Chondrocyte (in vitro differentiated cells): ENCODE measurements at places on chromosomes 7 and 10. TPM values are rescaled to one million over a fixed set of nuclear protein-coding genes. Genes with fewer than 3 reads are reported as not detected.

The KLF14 gene
- 0.10 TPM in 1 of 3 replicates, not detected in the others for total RNA-seq

DNA sequence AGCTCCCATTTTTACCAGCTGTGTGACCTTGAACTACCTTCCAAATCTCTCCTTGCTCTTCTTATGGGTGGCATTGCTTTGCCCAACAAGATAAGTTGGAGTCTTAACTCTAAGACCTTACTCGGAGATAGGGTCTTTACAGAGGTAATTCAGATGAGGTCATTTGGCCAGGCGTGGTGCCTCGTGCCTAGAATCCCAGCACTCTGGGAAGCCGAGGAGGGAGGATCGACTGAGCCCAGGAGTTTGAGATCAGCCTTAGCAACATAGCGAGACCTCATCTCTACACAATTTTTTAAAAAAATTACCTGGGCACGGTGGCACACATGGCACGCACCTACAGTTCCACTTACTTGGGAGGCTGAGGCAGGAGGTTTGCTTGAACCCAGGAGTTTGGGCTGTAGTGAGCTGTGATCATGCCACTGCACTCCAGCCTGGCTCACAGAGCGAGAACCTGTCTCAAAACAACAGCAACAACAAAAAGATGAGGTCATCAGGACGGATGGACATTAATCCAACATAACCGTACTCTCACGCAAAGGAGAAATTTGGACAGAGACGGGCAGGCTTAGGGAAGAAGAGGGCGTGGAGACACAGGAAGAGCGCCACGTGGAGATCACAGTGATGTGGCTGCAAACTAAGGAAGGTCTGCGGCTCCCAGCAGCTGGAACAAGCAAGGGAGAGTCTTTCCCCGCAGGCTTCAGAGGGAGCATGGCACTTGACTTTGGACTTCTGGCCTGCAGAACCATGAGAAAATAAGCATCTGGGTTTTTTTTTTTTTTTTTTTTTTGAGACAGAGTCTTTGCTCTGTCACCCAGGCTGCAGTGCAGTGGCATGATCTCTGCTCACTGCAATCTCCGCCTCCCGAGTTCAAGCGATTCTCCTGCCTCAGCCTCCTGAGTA lies 122.3 kb upstream of the CARD11 start:
- peaks cover 14% of the 10 kb centered on the region for H3K27me3 ChIP-seq
- no peaks in the 10 kb centered on the region for H3K36me3 ChIP-seq
- no peaks in the 10 kb centered on the region for H3K4me1 ChIP-seq
- DNase-seq, result no peak
- no peak overlapping the region for H3K27ac ChIP-seq

- no peaks in the 10 kb centered on the region for H3K27me3 ChIP-seq
- DNase-seq, result peak; percentile 95
- H3K36me3 ChIP-seq, result peaks cover 2% of the 10 kb centered on the region
Observed at GRCh38 chr7:90595801-90596670, at the start of gene CDK14. Gene CDK14 (plus strand): TSS chr7:90596321. CDS start chr7:90596628, 307 bp downstream.

- no peaks in the 10 kb centered on the region for H3K27me3 ChIP-seq
- no peaks in the 10 kb centered on the region for H3K36me3 ChIP-seq
- DNase-seq, result no peak
- no peak overlapping the region for H3K4me3 ChIP-seq
Observed at GRCh38 chr7:14691034-14691433, 211.5 kb downstream of the DGKB start.

DNA sequence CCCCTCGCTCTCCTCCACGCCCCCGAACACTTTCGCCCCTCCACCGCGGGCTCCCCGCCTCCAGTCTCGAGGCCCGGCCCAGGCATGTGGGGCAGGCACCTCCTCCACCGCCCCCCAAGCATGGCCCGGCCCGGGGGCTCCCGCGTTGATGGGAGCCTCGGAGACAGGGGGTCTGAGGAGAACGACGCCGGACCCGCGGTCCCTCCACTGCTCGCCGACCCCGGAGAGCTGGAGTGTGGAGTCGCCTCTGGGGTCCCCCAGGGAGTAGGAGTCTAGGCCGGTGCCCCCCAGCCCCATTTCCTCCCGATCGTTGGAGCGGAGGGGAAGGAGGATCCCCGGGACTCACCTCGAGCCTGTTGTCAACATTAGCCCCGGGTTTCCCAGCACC lies 206 bp downstream of the UPF2 start:
- H3K36me3 ChIP-seq, result no peaks in the 10 kb centered on the region
- H3K4me1 ChIP-seq, result peaks cover 21% of the 10 kb centered on the region
- no peaks in the 10 kb centered on the region for H3K27me3 ChIP-seq
- peak overlapping the region; percentile 87 for H3K4me3 ChIP-seq

- no peaks in the 10 kb centered on the region for H3K36me3 ChIP-seq
- peak overlapping the region; percentile 65 for H3K4me3 ChIP-seq
Observed at GRCh38 chr7:64876792-64877713, 26.0 kb upstream of the ZNF273 start.

DNA sequence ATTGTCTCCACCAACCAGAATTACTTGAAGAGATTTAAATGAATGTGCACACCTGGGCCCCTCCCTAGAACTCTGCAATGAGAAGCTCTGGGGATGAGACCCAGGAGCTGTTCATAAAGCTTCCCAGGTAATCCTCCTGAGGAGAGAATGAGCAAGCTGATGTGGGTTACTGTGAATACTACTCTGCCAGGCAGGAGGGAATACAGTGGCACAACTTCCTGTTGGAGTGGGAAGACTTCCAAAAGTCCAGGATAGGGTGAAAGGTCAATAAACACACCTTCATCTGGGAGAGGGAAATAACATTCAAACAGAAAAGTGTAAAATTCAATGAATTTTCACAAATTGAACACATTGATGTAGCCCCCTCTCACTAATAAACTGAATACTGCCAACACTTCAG lies 351.4 kb downstream of the ABCA13 start:
- peaks cover 12% of the 10 kb centered on the region for H3K27me3 ChIP-seq
- no peak for DNase-seq
- no peaks in the 10 kb centered on the region for H3K36me3 ChIP-seq
- no peak overlapping the region for H3K27ac ChIP-seq
- no peak overlapping the region for H3K4me3 ChIP-seq
- H3K4me1 ChIP-seq, result no peaks in the 10 kb centered on the region

- H3K4me1 ChIP-seq, result no peaks in the 10 kb centered on the region
- no peak overlapping the region for H3K27ac ChIP-seq
- H3K27me3 ChIP-seq, result no peaks in the 10 kb centered on the region
- no peak for DNase-seq
- no peak overlapping the region for H3K4me3 ChIP-seq
Observed at GRCh38 chr10:124476043-124476725, 14.6 kb downstream of the LHPP start.

DNA sequence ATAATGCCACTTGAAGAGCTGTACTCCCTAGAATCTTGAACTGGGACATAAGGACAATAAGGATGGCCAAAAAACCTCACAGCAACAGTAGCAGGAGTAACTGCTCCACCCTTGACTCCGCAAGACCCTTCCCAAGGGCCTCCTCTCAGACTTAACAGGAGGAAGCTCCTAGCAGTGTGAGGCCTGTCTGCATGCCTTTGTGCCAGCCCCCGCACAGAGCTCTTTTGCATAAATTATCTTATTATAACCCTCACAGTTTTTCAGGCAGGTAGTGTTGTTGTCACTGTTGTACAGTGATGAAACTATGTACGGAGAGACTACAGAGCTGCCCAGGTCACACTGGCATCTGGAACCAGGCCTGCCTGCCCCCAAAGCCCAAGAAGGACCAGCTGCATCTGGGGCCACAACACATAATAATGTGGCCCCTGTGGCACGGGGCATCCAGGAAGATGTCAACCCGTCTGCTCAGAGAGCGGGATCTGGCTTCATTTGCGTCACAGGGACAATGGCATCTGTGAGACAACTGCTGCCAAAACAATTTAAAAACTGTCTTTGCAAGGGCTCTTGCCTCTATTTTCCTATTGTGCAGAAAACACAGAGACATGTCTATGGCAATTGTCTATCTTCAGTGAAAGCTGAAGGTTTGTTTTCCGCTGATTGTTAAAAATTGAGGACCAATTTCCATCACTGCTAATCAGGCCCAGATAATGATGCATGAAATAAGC lies 249.3 kb upstream of the GRB10 start:
- no peaks in the 10 kb centered on the region for H3K27me3 ChIP-seq
- DNase-seq, result no peak
- H3K27ac ChIP-seq, result no peak overlapping the region
- H3K4me1 ChIP-seq, result peaks cover 44% of the 10 kb centered on the region
- H3K4me3 ChIP-seq, result no peak overlapping the region
- no peaks in the 10 kb centered on the region for H3K36me3 ChIP-seq

- H3K27ac ChIP-seq, result no peak overlapping the region
- no peaks in the 10 kb centered on the region for H3K27me3 ChIP-seq
- no peaks in the 10 kb centered on the region for H3K36me3 ChIP-seq
- DNase-seq, result no peak
- peaks cover 6% of the 10 kb centered on the region for H3K4me1 ChIP-seq
Observed at GRCh38 chr7:11540271-11540761, 291.7 kb downstream of the THSD7A start.

- H3K27me3 ChIP-seq, result no peaks in the 10 kb centered on the region
- H3K27ac ChIP-seq, result peak overlapping the region; percentile 2
- no peak for DNase-seq
- no peak overlapping the region for H3K4me3 ChIP-seq
- H3K36me3 ChIP-seq, result peaks cover 2% of the 10 kb centered on the region
Observed at GRCh38 chr10:112778579-112778978, 171.5 kb upstream of the TCF7L2 start.
